Activated naive CD4-positive, alpha-beta T cell treated with anti-CD3 and anti-CD28 coated beads for 36 hours (primary cell): ENCODE measurements at places on chromosomes 12 and 14. TPM values are rescaled to one million over a fixed set of nuclear protein-coding genes. Genes with fewer than 3 reads are reported as not detected.

Gene KLHL28
- total RNA-seq = 10.8 TPM

Gene PLBD1
- not detected for total RNA-seq

- H3K27ac ChIP-seq = no peak overlapping the region
- H3K4me3 ChIP-seq = no peak overlapping the region
- no peaks in the 10 kb centered on the region for H3K27me3 ChIP-seq
- peaks cover 38% of the 10 kb centered on the region for H3K36me3 ChIP-seq
These were observed 164.9 kb downstream of the CCDC91 start for GRCh38 chr12:28355161-28355560.

DNA sequence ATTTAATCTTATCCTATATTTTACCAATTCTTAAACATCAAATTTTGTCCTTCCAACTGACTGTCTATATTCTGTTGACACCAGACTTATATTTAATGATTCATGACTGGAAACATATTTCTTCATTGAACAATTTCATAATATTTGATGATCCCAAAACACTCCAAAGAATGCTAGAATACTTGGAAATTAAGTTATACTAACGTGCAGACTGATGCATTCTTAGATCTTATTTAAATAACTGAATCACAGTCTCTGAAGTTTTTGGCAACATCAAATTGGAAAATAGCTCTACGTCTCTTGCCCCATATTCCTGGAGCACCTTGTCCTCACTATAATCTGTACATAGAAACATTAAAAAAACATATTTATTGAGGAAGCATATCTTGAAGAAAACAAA, 127.4 kb downstream of the HMGA2 start:
- peaks cover 4% of the 10 kb centered on the region for H3K4me1 ChIP-seq
- peaks cover 18% of the 10 kb centered on the region for H3K27me3 ChIP-seq
- H3K27ac ChIP-seq = no peak overlapping the region
- H3K36me3 ChIP-seq = no peaks in the 10 kb centered on the region

Gene SDS
- not detected for total RNA-seq

GRCh38 chr12:66941150-66941549, 262.3 kb upstream of the GRIP1 start:
- H3K27ac ChIP-seq = no peak overlapping the region
- peaks cover 3% of the 10 kb centered on the region for H3K36me3 ChIP-seq

- no peak overlapping the region for H3K4me3 ChIP-seq
- no peak for DNase-seq
- no peaks in the 10 kb centered on the region for H3K36me3 ChIP-seq
- no peaks in the 10 kb centered on the region for H3K4me1 ChIP-seq
- no peaks in the 10 kb centered on the region for H3K27me3 ChIP-seq
These were observed 16.0 kb downstream of the AMDHD1 start for GRCh38 chr12:95959107-95959506.

DNA sequence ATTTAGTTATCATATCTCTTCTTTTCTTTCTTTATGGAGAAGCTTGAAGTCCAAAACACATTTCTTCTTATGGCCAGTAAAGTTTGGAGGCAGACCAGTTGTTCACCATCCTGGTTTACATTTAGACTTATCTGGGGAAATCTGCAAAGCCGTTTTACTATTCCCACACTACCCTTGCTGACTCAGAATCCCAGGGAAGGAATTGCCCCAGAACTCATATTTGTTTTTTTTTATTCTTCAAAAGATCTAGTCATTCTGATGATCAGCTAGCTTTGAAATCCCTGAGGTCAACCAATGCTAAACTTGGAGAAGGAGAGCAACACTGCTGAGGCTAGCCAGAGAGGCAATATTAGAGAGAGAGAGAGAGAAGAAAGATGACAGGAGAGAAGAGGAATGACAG, 12.3 kb upstream of the LMO3 start:
- no peak overlapping the region for H3K27ac ChIP-seq
- DNase-seq = no peak
- no peaks in the 10 kb centered on the region for H3K4me1 ChIP-seq
- no peaks in the 10 kb centered on the region for H3K36me3 ChIP-seq
